ENCODE measurements at places on chromosomes 12 and 14.

GRCh38 chr14:70045844-70046535, 142.8 kb downstream of the SLC8A3 start:
- DNase-seq, result peak; percentile 57

- DNase-seq, result no peak
Observed at GRCh38 chr12:102421802-102422583, 58.4 kb downstream of the IGF1 start.

- peak; percentile 44 for DNase-seq
Observed at GRCh38 chr12:4278329-4279197, 5.0 kb downstream of the CCND2 start.

GRCh38 chr14:92153581-92153980, 31.8 kb downstream of the CPSF2 start:
- DNase-seq, result no peak

DNA sequence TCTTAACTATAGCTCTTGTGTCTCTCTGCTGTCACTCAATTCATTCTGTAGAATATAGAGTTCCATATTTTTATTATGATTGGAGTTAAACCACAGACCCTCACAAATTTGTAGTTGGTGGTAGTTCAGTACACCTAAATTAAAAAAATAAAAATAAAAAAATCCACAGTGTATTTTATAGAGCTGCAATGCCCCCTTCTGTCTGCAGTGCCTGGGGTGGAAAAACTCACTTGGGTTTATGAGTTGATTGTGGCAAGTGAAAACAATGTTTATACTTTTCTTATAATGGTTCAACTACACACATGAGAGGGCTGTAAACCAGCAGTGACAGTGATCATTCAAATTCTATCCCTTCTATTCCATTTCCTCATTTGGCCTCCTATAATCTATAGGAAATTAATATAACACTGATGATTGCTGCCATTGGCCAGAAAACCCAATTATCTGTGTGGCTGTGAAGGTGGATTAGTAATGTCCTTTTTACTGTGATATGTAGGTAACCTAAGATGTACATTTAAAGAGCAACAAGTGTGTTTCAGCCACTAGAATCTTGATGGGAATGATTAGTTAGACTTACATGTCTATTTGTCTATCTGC, 166.9 kb upstream of the LRIG3 start:
- DNase-seq, result no peak

GRCh38 chr12:106436164-106436563, 78.6 kb downstream of the POLR3B start:
- DNase-seq, result no peak

- DNase-seq, result peak; percentile 52
Observed at GRCh38 chr14:32330351-32331111, 1.4 kb downstream of the AKAP6 start.

DNA sequence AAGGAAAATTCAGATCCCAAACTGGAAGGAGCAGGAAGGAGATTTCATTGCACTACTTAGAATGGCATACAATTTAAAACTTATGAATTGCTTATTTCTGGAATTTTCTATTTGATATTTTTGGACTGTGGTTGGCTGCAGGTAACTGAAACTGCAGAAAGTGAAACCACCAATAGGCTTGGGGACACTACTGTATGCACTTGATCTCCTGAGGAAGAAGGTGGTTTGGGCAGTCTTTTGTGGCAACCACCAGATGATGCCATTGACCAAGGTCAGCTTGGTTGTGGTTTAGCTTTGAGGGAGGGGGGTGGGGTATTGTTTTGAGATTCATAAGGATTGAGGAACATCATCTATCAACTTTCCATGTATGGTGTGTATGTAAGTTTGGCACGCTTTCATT, 209.5 kb upstream of the STXBP6 start:
- DNase-seq, result no peak

DNA sequence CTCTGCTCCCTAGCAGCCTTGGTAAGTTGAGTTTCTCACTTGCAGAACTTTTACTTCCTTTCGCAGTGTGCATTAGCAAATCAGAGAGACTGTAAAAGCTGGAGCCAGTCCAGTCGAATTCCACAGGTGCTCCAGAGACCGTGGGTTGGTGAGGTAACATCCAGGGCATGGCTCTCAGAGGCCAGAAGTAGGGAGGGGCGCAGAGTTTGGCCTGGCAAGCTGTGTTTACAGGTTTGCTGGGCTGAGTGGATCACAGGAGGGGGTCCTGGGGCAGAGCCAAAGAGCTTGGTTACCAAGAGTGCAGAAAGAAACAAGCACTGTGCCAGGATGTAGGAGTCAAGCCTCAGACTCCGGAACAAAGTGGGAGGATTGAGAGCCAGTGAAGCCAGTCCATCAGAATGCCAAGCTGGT, 10.2 kb upstream of the BHLHE41 start:
- DNase-seq, result no peak
